ENCODE measurements at places on chromosomes 6 and 20.

- no peak for DNase-seq
Observed at GRCh38 chr20:4604580-4604979, 117.1 kb upstream of the PRND start.

DNA sequence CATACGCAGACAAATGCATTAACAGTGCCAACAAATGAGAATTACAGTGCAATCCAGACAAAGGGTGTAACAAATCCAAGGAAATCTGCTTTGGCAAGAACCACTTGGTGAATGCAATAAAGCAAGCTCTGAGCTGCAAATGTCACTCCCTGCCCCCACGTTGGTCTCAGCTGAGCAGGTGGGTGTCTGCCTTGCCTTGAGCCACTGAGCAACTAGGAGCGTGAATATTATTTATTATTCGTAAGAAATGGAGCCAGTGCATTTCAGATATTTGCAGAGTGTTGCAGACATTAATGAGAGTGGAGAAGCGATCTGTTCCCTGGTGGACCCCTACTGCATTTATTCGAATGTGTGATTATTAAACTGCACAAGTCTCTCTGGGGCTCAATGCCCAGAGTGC, 36.6 kb upstream of the F13A1 start:
- no peak for DNase-seq

DNA sequence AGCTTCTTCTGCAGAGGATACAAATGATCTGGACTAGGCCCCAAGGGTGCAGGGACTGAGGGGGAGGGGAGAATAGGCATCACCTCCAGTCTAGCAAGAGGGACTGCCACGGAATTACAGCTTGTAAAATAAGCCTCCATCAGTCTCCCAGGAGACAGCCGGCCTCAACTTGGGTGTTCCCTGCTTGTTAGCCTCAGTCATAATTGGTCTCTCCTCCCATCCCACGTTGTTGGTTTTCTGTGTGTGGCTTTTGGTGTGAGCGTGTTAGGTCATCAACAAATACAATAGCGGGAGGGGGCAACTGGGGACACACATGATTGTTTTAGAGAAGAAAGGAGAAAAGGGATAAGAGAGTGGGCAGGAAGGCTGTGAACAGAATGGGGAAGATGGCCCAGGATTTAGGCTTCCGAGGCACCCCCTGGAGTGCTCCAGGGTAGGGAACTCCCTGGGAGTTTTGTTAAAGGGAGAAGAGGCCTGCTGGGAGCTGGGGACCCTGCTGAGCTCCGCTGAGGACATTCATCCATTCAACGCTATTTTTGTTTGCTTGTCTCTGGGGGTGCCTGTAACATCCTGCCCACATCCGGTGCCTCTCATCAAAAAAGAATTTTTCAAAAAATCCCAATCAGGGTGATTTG, 9.2 kb downstream of the FOXA2 start:
- DNase-seq: no peak

DNA sequence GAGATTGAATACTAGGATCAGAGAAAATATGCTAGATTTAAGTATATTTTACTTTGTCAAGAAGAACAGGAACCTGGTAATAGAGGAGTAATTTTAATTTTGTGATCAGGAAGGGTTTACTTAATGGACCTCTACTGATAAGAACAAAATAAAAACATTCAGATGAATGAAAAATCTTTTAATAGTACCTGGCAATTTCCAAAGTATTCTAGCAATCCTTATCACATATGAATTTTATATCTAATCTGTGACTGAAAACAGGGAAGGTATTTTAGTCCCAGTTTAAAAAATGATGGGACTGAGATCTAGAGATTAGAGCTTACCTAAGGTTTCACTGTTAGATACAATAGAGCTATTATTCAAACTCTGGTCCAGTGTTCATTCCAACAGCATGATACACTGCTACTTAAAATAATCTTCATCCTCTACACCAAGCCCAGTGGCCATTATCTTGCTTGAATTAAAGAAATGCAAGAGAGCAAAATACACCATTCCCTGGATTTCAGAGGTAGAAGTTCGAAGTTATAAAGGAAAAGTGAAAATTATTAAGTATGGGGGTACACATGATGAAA, 13.5 kb downstream of the SLC17A5 start:
- no peak for DNase-seq

- DNase-seq: no peak
Observed at GRCh38 chr6:109349419-109349987, 32.8 kb downstream of the CD164 start.

DNA sequence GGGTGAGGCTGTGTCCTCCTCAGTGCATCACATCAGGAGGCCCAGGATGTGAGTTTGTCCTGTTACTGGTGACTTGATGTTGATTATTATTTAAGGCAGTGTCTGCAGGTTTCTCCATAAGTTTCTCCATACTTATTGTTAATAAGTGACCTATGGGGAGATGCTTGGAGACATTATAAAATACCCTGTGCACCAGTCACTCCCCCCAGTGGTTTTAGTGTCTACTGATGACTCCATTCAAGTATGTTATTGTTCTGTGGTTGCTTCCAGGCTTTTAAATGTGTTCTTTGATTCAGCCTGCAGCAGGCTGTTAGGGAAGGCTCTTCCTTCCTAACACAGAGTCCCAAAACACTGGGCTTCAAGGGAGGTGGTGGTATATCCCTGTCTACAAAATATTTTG, 14.6 kb upstream of the CST3 start:
- no peak for DNase-seq
